ENCODE measurements at places on chromosomes 3 and 15.

DNA sequence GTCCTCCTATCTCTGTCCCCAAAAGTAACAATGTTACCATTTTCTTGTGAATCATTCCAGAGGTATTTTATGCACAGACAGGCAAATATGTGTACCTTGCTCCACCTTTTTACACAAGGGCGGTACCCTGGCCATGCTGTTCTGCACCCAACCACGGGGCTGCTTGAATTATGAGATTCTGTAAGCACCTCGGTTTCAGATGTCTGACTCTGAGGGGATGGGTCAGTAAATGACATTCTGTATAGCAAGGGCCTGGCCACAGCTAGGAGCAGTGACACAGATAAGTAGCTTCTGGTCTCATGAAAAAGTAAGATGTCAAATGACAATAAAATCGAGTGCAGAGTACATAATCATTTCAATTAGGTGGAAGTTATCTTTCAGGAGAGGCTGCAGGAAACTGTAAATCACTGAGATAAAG, 30.4 kb upstream of the FLNB start:
- DNase-seq = no peak

DNA sequence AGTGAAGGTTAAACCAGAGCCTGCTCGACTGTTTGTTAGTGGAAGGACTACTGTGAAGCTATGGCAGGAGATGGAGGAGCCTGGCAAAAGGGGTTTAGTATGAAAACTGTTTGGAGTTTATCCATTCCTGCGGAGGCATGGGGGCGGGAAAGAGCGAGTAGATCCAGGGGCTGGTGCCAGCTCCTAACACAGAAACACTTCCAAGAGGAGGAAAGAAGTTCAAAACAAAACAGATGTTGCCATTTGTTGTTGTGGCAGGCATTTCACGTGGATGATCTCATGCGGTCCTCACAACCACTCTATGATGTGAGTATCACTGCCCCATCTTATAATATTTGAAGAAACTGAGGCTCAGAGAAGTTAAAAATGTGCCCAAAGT, 30.7 kb upstream of the KY start:
- no peak for DNase-seq

DNA sequence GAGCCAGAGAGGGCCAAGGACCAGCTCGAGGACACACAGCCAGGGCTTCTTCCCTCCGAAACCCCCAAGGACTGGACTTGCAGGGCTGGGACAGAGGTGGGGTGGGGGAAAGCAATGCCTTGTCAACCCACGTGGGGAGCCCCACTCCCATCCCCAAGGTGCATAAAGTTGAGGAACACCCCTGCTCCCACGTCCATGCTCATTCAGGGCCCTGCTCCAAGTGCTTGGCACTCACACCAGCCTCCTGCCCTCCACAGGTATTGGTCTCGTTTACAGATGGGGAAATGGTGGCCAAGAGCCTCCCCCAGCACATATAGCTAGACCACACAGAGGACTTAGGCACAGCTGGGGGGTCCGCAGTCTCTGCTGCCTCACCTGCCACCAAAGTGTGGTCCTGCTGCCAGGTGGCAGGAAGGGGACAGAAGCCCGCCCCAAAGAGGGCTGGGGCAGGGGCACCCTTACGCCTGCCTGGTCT, 50.5 kb upstream of the CSPG4 start:
- no peak for DNase-seq

DNA sequence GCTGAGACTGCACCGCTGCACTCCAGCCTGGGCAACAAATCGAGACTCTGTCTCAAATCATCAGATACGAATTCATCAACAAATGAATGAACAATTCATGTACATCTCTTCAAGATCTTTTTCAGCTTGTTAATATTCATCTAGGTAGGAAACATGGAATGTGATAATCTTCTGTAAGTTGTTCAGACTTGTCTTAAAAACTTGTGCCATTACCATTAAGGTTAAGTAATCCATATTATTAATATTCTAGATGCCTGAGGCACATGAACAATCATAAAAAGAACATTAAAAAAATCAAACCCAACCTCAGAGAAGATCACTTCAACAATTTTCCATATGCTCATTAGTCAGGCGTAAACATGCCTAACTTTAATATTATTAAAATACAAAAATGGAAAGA, 36.2 kb downstream of the CHSY1 start:
- no peak for DNase-seq

GRCh38 chr3:127788451-127788909, 33.8 kb downstream of the MGLL start:
- DNase-seq = no peak

GRCh38 chr3:48039487-48040190, 23.4 kb upstream of the MAP4 start:
- no peak for DNase-seq
